ENCODE measurements at places on chromosomes 11 and 22. TPM values are rescaled to one million over a fixed set of nuclear protein-coding genes. Genes with fewer than 3 reads are reported as not detected.

The RIMBP3C gene
- not detected for total RNA-seq

The MMP13 gene
- not detected for total RNA-seq

The PKNOX2 gene
- 10.4 TPM for total RNA-seq

The MYOD1 gene
- total RNA-seq = not detected

The ACCS gene
- total RNA-seq = 8.5 TPM

The MTFP1 gene
- 10.4 TPM for total RNA-seq

The ROM1 gene
- 5.8 TPM for total RNA-seq

The KRTAP5-7 gene
- total RNA-seq = not detected

The NLRP14 gene
- total RNA-seq = 0.07 TPM

The EXPH5 gene
- 0.26 TPM for total RNA-seq

The C11orf16 gene
- total RNA-seq = not detected

The DNAJB7 gene
- total RNA-seq = not detected

The EI24 gene
- 96.2 TPM for total RNA-seq

The MS4A8 gene
- total RNA-seq = not detected

The CLDN25 gene
- total RNA-seq = not detected

The OR5T3 gene
- not detected for total RNA-seq

The OR8G1 gene
- total RNA-seq = not detected

The NAALAD2 gene
- total RNA-seq = 0.46 TPM

The ACRV1 gene
- total RNA-seq = not detected

The PATE2 gene
- 0.20 TPM for total RNA-seq

The SCGB2A2 gene
- not detected for total RNA-seq

The MMP3 gene
- total RNA-seq = not detected

The FGF3 gene
- not detected for total RNA-seq

The PIWIL4 gene
- 4.6 TPM for total RNA-seq

The CNGA4 gene
- total RNA-seq = 0.17 TPM

The SLC6A5 gene
- total RNA-seq = not detected

The ANO3 gene
- 4.5 TPM for total RNA-seq

The JHY gene
- total RNA-seq = 1.8 TPM

The RAG2 gene
- not detected for total RNA-seq

The OR52E8 gene
- not detected for total RNA-seq

The INS gene
- not detected for total RNA-seq

The NOL12 gene
- 11.3 TPM for total RNA-seq

The RBMXL2 gene
- total RNA-seq = not detected

The MISFA gene
- 0.52 TPM for total RNA-seq

The APOBEC3F gene
- total RNA-seq = 7.6 TPM

The FOLH1 gene
- not detected for total RNA-seq

The MS4A4E gene
- not detected for total RNA-seq

The KRTAP5-10 gene
- not detected for total RNA-seq

The OR52I2 gene
- total RNA-seq = not detected

The IGF2 gene
- 0.10 TPM for total RNA-seq

The OR4D10 gene
- not detected for total RNA-seq

The MRGPRX4 gene
- total RNA-seq = not detected

The ANKRD42 gene
- total RNA-seq = 13.2 TPM

The MIAT gene
- total RNA-seq = 0.72 TPM

The OR11H1 gene
- total RNA-seq = not detected

The LRRC32 gene
- total RNA-seq = 45.1 TPM
